ELR (cell line): ENCODE measurements at places on chromosomes 2 and 18.

DNA sequence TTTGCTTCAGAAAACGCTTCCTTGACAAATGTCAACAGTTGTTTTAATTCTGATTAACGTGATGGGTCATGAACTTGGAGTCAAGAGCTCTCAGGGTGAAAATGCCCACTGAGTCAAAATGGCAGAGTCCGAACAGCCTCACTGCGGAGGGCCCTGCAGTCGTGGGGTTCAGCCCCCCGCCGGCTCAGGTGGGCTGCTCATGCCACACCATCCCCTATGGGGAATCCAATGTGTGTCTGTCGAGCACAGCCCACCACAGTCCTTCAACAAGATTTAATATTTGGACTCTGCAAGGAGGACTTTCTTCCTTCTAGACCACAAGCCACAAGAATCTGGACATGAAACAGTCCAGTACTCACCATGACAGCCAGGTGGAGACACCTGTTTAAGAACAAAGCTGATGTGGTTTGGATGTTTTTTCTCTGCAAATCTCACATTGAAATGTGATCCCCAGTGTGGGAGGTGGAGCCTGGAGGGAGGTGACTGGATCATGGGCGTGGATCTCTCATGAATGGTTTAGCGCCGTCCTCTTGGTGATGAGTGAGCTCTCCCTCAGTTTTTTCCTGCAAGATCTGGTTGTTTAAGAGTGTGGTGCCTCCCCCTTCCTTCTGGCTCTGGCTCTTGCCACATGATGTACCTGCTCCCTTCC is 201.0 kb downstream of the NDUFA10 start:
- DNase-seq, result peak; percentile 15

- no peak for DNase-seq
Measured at GRCh38 chr2:235218486-235218907, 266.7 kb downstream of the SH3BP4 start.

DNA sequence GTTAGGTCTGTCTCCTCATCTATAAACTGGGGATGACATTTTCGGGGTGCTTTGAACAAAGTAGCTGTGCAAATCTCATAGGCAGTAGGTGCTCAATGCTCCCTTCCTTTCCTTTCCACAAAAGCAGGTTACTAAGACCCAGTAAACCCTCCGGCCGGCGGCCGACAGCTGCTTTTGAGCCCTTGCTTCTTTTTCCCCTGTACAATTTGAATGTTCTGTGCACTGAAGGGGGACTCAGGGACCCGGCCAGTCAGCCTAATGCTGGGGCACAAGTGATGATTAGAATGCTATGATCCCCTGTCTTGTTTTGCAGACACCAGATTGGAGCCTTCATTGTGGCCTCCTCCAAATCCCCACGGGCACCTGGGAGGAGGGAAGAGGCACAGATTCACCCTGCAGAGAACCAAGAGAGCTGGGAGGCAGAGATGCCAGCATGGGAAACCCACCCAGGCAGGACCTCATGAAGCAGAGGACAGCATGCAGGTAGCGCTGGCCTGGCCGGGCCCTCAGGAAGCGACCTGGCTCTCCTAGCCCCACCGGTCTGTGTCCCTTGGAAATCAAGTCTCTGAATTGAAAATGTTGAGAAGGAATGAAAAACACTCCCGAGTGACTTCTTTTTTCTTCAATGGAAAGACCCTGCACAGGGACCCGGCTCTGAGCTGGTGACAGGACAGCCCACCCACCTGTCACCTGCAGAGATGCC is 128.6 kb upstream of the HDAC4 start:
- DNase-seq, result no peak

- DNase-seq, result peak; percentile 12
Measured at GRCh38 chr18:67456711-67457110, 59.8 kb downstream of the DSEL start.

DNA sequence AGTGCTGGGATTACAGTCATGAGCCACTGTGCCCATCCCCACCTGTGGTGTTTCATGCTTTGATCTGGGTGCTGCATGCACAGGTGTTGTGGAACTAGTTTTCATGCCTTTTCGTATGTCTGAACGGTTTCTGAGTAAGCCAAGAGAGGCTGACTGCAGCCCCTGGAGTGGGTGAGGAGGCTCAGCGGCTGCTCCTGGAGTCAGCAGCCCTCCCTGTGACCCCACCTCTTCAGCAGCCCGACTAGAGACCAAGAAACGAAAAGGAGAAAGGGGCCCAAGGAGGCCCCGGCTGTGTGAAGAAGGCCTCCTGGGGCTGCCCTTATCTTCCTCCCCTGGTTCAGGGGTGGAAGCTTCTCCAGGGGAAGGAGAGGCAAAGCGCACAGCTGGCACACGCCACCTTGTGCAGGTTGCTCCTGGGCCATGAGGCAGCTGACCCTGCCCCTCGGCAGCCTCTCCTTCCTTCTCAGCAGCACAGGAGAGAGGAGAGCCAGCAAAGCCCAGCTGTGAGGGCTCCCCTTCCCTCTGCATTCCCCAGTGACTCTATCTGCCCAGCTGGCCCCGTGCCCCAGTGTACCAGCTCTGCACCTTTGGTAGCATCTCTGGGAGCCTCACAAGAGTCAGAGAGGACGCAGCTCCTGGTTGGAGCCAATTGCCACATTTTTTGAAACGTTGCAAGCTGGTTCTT is 182.5 kb upstream of the HS6ST1 start:
- no peak for DNase-seq

- DNase-seq, result no peak
Measured at GRCh38 chr2:76491503-76491902, 780.8 kb upstream of the GCFC2 start.

GRCh38 chr2:44137872-44138551 is 30.7 kb upstream of the PPM1B start:
- DNase-seq, result peak; percentile 19

GRCh38 chr2:217095511-217096205 is 235.8 kb upstream of the TNP1 start:
- DNase-seq, result peak; percentile 42

DNA sequence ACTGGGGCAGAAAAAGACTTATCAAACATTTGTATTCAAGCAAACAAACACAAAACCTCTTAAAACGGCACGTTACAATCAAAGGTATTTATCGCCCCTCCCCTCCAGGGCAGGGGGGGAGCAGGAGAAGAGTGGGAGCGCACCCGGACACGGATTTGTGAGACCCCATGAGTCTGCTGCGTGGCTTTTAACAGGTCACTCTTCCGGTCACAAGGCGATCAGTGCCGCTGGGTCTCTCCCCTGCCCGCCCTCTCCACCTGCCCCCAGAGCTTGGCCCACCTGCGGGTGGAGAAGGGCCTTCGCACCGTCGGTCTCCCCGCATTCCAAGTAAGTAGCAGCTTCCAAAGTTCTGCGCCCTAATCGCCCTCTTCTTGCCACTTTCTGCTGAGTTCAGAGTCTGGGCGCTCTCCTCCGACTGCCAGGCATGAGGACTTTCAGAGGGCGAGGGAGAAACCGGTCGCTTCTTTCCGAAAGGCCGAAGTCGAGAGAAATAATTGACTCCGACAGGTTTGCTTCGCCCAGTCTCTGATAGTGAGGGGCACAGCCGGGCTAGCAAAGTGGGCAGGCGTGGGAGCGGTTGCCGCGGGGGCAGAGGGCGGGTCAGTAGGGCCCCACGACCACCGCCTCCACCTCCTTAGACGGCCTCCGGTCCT is 800 bp downstream of the RPRM start:
- DNase-seq, result no peak
